Right hindlimb (tissue), 1 donor: ENCODE measurements at places on chromosomes 5 and 9.

DNA sequence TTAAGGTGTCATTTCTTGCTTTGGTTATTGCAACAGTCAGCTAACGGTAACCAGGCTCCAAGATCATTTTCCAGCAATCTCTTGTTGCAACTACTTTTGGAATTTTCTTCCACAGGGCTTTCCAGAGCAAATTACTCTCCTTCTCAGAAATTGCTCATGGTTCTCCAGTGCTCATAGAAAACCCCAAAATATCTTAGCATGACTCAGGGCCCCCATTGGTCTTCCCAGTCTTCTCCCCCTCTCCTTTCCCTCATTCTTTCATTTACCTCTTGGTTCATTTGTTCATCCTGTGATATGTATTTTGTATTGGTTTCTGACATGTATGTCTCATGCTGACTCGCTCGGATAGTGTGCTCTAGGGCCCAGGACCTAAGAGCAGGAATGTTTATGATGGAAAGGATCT lies 35.6 kb downstream of the WWC1 start:
- DNase-seq, result no peak

GRCh38 chr9:127142931-127143464 lies 20.6 kb upstream of the ANGPTL2 start:
- DNase-seq, result no peak

DNA sequence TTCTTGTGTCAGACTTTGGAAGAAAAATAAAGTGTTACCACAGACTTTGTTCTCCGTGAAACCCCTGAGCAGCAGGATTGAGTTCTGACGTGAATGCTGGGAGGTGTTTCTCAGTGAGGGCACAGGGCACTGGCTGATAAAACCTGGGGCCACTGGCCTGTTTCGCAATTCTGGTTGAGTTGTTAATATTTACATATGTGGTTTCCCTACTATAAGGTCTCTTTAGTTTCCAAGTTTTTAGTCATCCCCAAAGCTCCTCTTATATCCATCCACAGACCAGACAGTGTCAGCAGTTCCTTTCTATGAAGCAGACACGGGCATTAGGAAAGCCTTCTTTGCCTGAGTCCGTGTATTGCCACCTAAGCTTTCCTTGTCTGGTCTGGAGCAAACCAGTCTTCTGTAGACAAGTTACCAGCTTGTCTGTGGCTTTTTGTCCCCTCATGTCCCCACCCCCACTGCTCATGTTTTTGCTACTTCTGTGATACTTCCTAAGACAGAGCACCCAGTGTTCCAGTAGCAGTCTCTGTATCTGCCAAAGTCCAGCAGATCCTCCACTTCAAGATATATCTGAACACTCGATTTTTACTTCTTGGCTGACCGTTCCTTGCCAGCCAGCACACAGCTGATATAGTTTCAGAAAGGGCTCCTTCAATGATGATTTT lies 42.0 kb downstream of the ACO1 start:
- DNase-seq, result no peak

- no peak for DNase-seq
Measured at GRCh38 chr5:76732405-76733048, 16.6 kb downstream of the F2R start.

DNA sequence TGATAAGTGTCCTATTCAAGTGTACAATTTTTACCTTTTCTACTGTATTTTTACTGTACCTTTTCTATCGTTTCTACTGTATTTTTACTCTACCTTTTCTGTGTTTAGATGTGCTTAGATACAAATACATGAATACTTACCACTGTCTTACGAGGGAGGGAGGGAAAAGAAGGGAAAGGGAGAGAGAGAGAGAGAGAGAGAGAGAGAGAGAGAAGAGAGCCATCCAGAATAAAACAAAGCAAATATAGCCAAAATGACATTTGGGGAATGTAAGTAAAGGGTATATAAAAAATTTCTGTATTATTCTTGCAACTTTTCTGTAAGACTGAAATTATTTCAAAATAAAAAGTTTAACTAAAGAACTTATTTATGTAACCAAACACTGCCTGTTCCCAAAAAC lies 121.2 kb downstream of the HOMER1 start:
- DNase-seq, result no peak

GRCh38 chr5:147327421-147327820 lies 92.6 kb downstream of the STK32A start:
- DNase-seq, result no peak

DNA sequence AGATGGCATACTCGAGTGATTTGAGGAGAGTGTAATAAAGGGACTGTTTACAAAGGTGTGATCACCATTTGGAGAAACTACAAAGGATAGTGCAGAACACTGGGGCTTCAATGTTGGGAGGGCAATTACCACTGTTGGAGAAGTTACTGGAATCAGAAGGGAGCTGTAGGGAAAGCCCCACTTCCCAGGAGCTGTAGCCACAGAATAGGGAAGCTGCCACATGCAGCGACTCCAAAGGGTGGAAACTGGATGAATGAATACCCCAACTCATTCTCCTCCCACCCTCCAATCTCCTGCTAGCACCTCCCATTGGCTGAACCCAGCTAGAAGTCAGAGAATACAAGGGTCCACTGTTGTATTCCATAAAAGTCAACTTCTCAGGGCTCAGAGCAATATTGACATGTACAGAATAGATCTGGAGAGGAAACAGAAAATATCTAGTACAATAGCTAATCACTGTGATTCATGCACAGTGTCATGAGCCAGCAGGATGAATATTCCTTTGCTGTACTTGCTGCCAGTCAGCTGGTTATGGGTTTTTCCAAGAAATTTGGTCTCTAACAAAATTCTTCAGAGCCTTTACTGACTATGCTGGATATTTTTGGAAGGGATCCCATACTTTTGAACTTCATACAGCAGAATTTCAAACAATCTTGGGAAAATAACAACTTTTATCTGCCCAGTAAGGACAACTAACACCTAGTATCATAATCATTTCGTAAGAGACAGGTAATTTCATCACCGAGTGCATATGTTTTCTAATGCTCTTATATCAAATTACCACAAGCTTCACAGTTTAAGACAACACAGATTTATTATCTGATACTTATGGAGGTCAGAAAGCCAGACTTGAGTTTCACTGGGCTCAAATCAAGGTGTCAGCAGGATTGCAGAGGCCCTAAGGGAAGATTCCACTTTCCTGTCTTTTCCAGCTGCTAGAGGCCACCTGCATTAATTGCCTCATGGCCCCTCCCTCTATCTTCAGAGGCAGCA lies 39.6 kb downstream of the PDCD1LG2 start:
- no peak for DNase-seq

DNA sequence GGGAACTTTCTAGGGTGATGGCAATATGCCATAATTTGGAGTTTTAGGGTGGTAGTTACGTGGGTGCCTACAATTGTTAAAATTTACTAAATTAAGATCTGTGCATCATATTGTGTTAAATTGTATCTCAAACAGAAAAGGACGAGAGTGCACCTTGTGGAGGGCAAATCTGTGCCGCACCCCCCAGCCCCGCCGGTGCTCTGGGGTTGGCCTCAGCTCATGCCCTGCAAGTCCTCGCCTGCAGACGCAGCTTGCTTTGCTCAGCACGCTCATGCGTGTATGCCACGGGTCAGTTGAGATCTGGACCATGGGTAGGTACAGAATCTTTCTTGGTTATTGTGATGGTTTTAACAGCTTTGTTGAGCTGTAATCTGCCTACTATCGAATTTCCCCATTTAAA lies 33.7 kb upstream of the FCN1 start:
- no peak for DNase-seq

GRCh38 chr9:125540497-125540896 lies 166.5 kb downstream of the MAPKAP1 start:
- DNase-seq, result no peak

DNA sequence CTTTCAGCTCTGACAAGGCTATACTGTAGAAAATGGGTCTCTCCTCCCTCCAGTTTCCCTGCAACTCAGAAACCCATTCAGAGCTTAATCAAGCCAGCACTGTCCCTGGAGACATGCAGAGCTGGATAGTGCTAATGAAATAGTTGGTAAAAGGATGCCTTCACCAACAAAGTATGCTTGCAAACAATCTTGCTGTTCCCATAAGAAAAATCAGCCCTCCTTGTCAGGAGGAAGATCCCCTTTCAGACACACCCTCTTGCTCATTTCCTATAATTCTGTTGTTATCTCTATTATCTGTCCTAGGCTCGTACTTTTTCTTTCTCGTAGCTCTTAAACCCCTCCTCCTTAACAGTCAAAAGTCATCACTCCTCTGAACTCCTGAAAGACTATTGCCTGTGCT lies 9.9 kb upstream of the OSMR start:
- DNase-seq, result no peak

DNA sequence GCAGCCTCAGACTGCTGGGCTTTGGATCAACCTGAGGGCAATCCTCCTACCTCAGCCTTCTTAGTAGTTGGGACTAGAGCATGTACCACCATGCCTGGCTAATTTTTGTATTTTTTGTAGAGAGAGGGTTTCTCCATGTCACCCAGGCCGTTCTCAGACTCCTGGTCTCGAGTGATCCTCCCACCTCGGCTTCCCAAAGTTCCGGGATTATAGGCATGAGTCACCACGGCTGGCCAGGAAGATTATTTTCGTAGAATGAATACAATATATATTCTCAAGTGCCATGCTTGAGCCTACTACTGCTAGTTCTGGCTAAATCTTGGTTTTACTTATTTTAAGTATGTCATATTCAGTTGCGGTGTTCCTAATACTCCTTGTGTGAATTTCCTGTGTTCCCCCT lies 88.2 kb upstream of the CLINT1 start:
- no peak for DNase-seq

DNA sequence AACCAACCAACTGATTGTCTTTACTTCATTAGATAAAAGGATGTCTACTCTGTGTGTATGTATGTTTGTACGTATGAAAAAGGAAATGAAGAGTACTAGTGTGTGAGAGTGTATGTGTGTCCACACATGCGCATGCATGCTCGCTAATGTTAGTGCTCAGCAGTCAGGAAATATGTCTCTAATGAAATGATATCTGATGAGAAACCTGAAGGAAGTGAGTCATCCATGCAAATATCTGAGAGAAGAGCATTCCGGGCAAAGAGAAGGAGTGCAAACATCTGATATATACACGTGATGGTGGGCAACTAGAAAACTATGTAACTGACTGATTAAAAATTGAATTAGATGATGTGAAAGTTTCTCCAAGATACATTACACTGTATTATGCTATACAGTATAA lies 29.6 kb upstream of the UGCG start:
- no peak for DNase-seq

DNA sequence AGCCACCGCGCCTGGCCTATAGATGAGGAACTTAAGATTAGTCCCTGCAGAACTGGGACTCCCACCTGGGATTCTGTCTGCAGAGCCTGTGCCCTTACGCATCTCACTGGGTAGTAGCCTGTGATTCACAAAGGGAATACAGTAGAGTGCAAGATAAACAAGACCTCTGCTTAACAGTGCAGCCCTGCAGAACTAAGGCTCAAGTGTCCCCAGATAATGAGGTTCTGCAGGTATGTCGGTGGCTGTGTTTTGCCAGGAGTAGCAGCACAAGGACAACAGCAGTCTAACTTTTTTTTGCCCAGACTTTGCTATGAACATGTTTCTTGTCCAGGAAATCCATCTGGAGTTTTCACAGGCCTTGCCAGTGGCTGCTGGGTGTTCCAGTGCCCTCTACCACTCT lies 59.7 kb downstream of the DCP2 start:
- no peak for DNase-seq

- no peak for DNase-seq
Measured at GRCh38 chr5:144194144-144194543, 23.5 kb downstream of the KCTD16 start.

DNA sequence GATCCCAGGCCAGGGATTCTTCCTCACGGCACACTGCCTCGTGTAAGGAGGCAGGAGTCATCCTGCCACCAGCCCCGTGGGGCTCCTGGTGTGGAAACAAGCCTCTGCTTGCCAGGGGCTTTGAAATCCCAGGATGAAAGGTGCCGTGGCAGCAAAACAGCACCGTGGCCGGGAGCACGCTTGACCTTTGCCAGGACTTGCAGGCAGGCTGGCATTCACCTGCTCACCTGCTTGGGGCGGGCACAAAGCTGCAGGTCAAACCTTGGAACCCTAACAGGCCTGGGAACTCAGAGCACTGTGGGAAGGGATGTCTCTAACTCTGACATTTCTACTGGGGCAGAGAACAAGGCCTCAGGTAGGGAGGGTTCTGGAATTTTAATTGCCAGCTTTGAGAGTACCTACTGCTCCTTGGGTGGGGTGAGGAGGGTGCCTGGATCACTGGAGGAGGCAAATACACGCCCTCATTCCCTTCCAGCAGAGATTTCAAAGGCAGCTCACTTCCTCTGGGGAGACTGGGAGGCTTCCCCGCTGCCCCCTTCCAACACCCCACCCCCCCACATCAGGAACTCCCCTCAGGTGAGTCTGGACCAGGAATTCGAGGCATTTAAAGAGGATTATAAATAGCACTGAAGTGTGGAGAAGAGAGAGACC lies 45.6 kb upstream of the STXBP1 start:
- DNase-seq, result no peak

DNA sequence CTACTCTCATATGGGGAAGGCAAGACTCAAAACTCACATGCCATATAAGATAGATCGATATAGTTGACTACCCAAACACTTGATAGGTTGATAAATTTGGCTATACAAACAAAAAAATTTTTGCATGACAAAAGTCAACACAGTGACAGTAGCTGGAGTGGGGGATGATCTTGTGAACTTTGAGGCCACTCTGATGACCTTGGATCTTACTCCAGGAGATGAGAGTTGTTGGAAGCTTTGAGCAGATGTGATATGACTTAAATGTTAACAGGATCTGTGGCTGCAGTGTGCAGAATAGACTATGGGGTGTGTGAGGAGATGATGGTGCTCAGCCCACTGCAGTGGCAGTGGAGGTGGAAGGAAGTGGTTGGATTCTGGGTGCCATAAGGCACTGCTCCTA lies 101.4 kb downstream of the ZFAND5 start:
- no peak for DNase-seq

DNA sequence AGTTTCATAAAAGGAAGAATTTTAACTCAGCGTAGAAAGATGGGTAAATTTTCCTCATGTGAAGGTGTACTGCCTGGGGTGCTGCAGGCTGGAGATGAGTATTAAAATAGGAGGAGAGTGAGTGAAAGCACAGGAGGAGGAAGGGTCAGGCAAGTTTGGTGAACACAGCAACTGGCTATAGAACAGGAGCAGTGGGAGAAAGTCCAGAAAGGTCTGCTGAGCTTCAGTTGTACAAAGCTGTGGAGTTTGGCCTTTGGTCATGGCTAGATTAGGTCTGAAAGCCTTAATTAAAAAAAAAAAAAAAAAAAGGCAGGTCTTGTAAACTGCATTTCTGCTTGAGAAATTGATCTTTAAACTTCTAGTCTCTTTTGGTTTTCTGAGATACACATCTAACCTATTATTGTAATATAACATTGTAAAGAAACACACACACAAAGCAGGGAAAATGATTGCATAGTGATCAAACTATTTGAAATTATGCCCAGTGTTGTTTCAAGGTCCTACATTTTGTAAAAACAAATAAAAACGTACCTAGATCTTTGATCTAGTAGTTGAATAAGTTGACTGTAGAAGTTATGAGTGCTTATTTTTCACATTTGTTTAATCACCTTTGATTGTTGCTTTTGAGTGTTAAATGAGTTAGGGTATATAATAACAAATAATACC lies 43.6 kb downstream of the MAP3K1 start:
- no peak for DNase-seq

- peak; percentile 36 for DNase-seq
Measured at GRCh38 chr5:140109018-140109758, 4.7 kb upstream of the PURA start.
